GM13976 (cell line): ENCODE measurements at places on chromosomes 4 and X.

- no peak for DNase-seq
These were observed 17.7 kb downstream of the SPON2 start for GRCh38 chr4:1154523-1155182.

DNA sequence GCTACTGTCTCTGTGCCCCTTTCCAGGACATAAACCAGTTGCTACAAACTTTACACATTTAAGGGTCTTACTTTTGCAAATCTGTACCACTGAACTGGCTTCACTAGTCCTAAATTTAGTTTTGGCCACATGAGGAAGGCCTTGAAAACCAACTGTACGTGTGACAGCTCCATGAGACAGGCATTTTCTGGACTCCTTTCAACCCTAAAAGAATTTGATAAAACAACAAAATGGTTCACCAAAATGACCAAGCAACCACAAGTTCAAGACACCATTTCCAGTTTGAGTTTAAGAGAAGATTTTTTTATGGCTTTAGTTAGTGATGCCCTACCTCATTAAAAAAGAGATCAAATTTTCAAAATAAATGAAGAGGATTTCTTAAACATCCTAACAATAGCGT lies 246.4 kb downstream of the ZNF674 start:
- no peak for DNase-seq

- DNase-seq: no peak
These were observed 23.9 kb downstream of the KLHL5 start for GRCh38 chr4:39085891-39086290.

DNA sequence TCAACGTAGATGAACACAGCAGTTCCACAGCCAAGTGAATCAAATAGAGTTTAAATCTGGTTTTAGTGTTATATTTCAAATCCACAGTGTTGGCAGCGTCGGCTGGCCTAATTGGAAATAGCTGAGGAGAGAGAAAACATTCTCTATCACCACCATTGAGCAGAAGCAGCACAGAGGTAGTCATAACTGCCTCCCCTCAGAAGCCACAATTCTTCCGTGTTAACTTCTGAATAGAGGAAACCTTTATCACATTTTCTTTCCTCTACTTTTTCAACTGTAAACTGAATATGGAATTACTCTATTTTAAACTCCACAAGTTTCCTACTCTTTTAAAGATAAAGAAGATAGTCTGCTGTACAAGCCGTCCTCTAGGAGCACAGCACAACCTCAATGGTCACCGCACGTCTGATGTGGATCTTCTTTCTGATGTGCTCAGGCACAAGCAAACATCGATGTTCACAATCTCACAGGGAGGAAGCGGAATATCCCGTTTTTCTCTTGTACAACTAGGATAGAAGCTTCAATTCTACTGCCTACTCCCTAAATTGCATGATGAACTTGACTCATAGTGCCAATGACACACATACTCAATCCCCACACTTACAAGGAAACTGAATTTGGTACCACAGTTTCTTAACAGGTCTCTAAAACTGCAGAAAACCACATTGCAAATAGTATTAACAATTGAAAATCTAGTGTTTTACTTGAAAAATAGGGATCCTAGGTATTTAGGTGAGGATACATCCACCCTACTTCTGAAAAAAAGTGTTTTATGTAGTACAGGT lies 217.8 kb upstream of the ETNPPL start:
- no peak for DNase-seq

GRCh38 chr4:92189146-92189545 lies 114.6 kb upstream of the GRID2 start:
- DNase-seq: no peak

- no peak for DNase-seq
These were observed 156.1 kb upstream of the LNX1 start for GRCh38 chr4:53747401-53747800.

DNA sequence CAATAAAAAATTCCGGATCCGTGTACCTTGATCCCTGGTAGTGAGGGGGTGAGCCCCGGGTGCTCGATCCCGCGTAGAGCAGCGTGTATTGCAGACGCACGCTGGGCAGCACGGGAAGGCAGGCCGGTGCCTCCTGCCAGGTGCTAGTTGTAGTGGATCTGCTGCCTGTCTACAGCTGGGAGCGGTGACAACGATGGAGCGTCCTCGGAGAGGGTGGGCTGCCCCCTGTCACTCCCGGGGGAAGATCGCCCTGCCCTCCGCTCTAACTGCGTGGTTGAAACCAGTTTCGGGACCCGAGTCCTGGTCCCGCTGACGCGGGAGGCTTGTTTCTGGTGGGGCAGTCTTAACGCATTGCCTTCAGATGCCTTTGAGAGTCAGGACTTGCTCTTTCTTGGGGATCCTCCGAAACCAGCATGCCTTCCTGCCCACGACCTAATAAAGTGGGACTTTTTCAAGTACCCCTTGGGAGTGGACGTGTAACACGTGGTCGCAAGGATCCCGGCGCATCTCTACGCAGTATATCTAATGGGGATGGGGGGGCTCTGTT lies 2.7 kb upstream of the NKX6-1 start:
- DNase-seq: no peak

- DNase-seq: no peak
These were observed 11.3 kb downstream of the UCHL1 start for GRCh38 chr4:41267997-41268396.

- no peak for DNase-seq
These were observed 644.1 kb downstream of the MID1IP1 start for GRCh38 chrX:39445336-39445735.

DNA sequence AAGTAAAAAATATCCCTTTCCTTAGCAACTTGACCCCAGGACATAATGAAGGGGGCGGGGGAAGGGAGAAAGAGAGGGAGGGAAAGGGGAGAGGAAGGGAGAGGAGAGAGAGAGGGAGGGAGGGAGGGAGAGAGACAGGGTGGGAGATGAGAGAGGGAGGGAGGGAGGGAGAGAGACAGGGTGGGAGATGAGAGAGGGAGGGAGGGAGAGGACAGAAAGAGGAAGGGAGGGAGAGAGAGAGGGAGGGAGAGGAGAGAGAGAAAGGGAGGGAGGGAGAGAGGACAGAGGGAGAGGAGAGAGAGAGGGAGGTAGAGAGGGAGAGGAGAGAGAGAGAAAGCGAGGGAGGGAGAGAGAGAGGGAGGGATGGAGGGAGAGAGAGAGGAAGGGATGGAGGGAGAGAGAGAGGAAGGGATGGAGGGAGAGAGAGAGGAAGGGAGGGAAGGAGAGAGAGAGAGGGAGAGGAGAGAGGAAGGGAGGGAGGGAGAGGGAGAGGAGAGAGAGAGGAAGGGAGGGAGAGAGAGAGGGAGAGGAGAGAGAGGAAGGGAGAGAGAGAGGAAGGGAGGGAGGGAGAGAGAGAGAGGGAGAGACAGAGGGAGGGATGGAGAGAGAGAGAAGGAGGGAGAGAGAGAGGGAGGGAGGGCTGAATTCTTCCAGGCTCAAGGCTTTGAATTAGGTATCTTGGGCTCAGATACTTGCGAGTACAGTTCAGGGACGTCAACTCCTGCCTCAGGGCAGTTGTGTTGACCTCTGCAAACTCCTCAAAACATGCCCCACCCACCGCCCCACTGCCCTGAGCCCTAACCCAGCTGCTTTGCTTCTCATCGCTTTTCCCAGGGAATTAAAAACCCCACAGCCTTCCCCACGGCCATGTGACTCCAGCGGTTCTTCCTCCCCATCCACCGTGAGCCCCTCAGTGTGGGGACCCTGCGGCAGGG lies 40.0 kb upstream of the ADRA2C start:
- no peak for DNase-seq

GRCh38 chrX:63686878-63687714 lies 97.9 kb downstream of the ARHGEF9 start:
- DNase-seq: peak; percentile 24

- DNase-seq: no peak
These were observed 1.1 kb downstream of the CTBP1 start for GRCh38 chr4:1247864-1248244.

DNA sequence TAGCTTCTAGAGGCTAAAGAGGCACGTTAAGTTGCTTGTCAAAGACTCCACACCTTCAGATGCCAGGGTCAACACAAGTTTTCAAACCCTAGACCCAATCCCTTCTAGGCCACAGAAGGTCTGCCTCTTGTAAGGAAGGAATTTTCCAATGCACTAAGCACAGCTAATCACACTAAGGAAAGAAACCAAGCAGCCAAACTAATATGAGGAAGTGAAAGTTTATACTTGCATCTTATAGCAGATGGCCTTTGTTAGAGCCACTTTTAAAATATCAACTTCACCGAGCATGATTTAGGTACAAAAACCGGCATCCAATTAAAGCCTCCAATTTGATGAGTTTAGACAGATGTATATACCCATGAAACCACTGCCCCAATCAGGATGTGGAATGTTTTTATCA lies 9.9 kb downstream of the FHL1 start:
- peak; percentile 19 for DNase-seq

GRCh38 chr4:76117536-76117935 lies 30.7 kb downstream of the NUP54 start:
- no peak for DNase-seq

DNA sequence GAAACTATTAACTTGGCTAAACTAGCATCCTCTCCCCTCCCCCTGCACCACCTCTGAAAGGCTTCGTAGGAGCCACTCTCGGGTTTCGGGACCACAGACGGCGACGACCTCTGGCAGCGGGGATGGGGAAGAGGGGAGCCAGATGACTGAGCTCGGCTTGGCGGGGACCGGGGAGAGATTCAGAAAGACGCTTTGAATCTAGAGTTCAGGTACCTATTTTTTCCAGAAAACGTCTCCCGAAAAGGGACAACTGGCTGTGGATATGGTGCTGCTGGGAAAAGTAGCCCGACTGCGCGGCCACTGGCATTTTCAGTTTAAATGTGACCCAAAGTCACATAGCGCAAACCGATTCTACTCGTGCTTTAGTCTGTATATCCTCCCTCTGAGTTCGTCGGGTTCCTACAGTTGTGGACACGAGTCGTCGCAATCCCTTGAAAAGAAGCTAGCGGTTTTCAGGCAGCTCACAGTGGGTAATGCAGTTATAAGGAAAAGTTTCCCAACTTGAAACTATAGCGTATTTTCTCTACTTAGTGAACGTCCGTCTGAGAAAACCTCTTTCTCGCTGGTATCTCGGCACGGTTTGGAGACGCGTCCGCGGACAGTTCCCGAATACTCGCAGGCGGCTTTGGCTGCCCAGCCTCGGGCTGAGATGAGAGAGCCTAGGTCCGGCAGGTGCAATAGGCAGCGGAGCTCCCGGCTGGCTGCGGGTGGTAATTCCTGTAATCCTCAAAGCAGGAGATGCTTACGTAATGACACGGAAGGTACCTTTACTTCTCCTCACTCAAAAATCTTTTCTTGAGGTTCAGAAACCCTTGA lies 1.3 kb downstream of the PARM1 start:
- DNase-seq: peak; percentile 37

GRCh38 chr4:23268072-23268771 lies 575.5 kb downstream of the GBA3 start:
- no peak for DNase-seq

DNA sequence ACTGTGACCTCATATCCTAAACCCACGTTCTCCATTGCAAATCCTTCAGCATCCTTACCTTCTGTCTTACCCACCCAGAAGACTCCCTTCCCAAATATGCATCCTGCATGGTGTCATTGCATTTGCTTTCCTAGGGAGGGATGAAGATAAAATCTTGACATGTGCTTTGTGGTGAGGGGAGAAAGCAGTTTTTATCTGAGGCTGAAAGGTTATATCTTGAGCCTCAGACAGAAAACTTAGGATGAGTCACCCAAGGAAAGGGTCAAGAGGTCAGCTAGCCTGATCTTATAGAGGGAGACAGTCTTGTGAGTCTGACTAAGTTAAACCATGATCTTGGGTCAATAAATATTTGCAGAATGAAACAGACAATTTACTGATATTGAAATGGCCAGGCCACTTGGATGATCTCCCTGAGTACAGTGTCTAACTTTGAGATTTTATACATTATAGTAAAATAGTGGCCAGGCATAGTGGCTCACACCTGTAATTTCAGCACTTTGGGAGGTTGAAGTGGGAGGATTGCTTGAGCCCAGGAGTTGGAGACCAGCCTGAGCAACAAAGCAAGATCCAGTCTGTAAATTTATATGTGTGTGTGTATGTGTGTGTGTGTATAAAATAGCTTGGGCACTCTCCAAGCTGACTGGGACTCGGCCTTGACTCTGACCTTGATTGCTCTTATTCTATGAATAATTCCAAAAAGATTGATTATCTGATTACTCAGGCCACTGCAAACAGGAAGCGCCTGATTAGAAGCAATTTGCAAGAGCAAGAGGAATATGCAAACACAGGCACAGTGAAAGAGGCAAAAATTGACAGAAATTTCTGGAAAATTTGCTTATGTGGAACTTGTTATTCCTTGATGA lies 15.4 kb upstream of the FAM9C start:
- DNase-seq: no peak

DNA sequence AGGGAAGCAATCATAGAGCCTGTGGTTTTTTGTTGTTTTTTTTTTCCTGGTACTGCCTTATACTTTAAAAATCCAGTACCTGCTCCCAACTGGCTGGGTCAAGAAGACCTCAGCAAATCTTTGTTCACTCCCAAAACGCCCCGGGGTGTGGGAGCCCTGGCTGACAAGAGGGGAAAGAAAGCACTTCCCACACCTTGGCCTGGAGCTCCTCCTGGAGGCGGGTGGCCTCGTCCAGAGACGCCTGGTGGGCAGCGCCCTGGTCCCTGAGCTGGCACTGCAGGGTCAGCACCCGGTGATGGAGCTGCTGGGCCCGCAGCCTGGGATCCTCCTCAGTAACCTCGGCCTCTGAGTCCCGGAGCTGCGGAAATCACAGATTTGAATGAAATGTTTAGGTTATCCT lies 38.2 kb downstream of the C4orf50 start:
- no peak for DNase-seq

DNA sequence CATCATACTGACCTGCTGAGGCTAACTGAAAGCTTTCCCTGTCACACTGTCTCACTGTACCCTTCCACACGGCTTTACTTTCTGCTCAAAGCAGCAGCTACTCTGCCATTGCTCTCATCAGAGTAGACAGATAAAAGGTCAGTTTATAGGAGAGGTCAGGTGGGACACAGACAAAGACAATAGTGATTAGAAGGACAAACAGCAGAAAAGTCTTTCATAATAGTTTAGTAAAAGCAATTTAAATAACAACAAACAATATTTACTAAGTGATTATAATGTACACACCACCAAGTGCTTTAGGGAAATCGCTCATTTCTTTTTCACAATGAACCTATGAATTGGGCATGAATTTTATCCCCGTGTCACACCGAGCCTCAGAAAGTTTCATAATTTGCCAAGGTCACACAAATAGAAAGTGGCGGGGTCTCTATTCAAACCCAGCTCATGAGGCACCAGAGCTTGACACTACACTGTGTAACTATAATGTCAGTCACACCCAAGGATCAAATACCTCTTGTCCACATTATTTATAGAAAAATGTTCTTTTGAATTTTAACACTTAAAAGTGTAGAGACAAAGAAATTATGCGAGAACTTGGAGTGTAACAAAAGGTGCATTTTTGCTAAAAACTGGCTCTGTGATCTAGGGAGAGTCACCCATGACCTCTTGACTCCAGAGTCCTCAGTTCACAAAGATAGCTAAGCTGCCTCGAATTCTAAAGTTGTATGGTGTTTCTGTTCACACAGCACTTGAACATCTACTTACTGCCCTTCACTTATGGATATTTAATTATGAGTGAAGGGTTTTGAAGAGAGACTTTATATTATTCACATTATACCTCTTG lies 24.5 kb upstream of the SORBS2 start:
- no peak for DNase-seq
